Dermis microvascular lymphatic vessel endothelial cell (primary cell): ENCODE measurements at places on chromosomes 7 and 10. TPM values are rescaled to one million over a fixed set of nuclear protein-coding genes. Genes with fewer than 3 reads are reported as not detected.

The PON1 gene
- not detected in 2 replicates for total RNA-seq

The CNPY1 gene
- total RNA-seq, result not detected in 2 replicates

The SLC18A3 gene
- total RNA-seq, result not detected in 2 replicates

The C10orf62 gene
- total RNA-seq, result not detected in 2 replicates

The SLC13A1 gene
- not detected in 2 replicates for total RNA-seq

The SFTPA1 gene
- not detected in 2 replicates for total RNA-seq

The ZNF25 gene
- total RNA-seq, result 3.6 and 5.2 TPM in 2 replicates

The FOXP2 gene
- total RNA-seq, result 2.4 and 7.6 TPM in 2 replicates

The BAMBI gene
- total RNA-seq, result 1.8 and 2.4 TPM in 2 replicates

The RARRES2 gene
- 0.51 and 1.8 TPM in 2 replicates for total RNA-seq

The IFIT1 gene
- total RNA-seq, result 1.0 and 1.8 TPM in 2 replicates

The DNAH11 gene
- total RNA-seq, result 0.13 and 0.25 TPM in 2 replicates

The ARHGAP22 gene
- total RNA-seq, result 2.7 and 5.3 TPM in 2 replicates

The AKR1C8 gene
- total RNA-seq, result not detected in 2 replicates
